ENCODE measurements at places on chromosomes 3 and 15. TPM values are rescaled to one million over a fixed set of nuclear protein-coding genes. Genes with fewer than 3 reads are reported as not detected.

GRCh38 chr3:144127700-144128099 is 156.1 kb downstream of the DIPK2A start:
- H3K36me3 ChIP-seq, result no peaks in the 10 kb centered on the region
- peak overlapping the region; percentile 11 for H3K27ac ChIP-seq
- H3K27me3 ChIP-seq, result no peaks in the 10 kb centered on the region
- no peak for DNase-seq
- H3K4me1 ChIP-seq, result peaks cover 9% of the 10 kb centered on the region

- H3K27me3 ChIP-seq, result no peaks in the 10 kb centered on the region
- H3K4me3 ChIP-seq, result no peak overlapping the region
- DNase-seq, result no peak
- no peak overlapping the region for H3K27ac ChIP-seq
These were observed 66.7 kb upstream of the GCSAM start for GRCh38 chr3:112199622-112200316.

DNA sequence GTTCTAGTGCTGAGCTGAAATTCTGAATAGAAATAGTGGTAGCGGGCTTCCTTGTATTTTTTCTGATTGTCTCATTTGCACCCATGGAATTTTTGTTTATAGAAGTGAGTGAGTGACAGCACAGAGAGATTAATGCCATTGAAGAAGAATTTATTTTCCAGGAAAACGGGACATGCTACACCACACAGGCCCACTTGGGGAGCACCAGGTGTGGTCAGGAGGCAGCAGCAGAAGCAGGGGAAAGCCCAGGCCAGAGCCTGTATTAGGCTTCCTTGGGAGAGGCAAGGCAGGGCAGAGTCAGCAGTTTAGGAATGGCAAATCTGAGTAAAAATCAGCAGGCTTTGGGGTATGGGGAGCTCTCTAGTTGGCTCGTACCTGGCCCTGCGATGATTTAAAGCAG is 88.4 kb upstream of the ATP11B start:
- no peaks in the 10 kb centered on the region for H3K27me3 ChIP-seq
- no peak overlapping the region for H3K4me3 ChIP-seq
- H3K36me3 ChIP-seq, result no peaks in the 10 kb centered on the region

The CXCR6 gene
- not detected for total RNA-seq

The GP9 gene
- total RNA-seq, result not detected

The CHCHD6 gene
- 13.8 TPM for total RNA-seq

DNA sequence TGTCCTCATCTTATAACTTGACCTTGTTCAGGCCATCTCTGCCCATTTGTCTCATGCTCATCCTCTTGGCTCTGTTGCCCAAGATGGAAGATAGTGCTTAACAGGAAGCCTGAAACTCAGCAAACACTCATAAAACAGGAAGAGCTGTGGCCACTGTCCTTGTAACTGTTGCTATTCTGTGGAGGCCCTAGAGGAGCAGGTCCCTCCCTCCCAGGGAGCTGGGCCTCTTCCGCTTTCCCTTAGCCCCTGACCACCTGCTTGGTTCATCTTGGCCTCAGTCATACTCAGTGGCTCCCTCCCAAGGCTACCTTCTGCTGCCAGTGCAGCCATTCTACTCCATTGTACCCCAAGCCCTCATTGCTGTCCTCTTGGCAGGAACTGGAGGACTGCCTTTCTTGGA is 3.5 kb downstream of the MAPKAPK3 start:
- no peaks in the 10 kb centered on the region for H3K27me3 ChIP-seq
- no peak overlapping the region for H3K4me3 ChIP-seq
- H3K4me1 ChIP-seq, result peaks cover 17% of the 10 kb centered on the region
- H3K27ac ChIP-seq, result no peak overlapping the region
- no peak for DNase-seq

The ADAMTS9 gene
- 116 TPM for total RNA-seq

The RNU5B-1 gene
- not detected for total RNA-seq

The SPATA12 gene
- 0.08 TPM for total RNA-seq

The TRPM1 gene
- total RNA-seq, result not detected

- H3K27me3 ChIP-seq, result peaks cover 77% of the 10 kb centered on the region
- peak overlapping the region; percentile 49 for H3K4me3 ChIP-seq
- peaks cover 4% of the 10 kb centered on the region for H3K4me1 ChIP-seq
- no peaks in the 10 kb centered on the region for H3K36me3 ChIP-seq
These were observed 621 bp downstream of the RGMA start for GRCh38 chr15:93088200-93088980.

DNA sequence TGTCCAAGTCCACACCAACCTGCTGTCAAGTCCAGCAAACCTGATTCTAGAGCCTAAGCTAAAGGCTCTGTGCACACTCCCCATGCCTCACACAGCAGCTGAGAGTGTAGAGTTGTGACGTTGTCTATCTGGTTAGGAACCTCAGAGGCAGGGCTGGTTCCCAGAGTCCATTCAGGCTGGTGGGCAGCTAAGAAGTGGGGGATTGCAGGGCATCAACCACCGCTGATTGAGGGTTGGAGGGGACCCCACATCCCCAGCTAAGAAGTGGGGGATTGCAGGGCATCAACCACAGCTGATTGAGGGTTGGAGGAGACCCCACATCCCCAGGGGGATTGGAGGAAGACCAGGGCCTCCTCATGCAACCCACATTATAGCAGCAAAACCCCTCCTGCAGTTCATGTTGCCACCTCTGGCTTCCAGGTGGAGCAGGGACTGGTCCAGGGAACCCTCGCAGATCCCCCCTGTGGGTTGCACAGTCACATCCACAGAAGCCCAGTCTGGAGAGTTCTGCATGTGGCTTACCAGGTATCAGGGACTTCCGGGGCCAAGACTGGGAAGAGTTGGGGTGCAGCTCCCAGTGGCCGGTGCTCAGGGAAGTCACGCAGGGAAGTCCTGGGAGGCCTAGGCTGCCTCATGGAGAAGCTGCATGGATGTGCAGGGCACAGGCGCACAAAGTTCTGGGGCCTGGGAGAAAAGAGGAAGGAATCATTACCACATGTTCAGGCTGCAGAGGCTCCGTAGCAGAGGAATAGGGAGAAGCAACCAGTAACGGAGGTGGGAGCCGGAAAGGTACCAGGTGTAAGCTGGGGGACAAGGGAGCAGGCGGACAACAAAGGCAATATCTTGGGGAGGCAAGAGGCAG is 71.4 kb upstream of the PCSK6 start:
- no peak for DNase-seq
- H3K27ac ChIP-seq, result no peak overlapping the region
- H3K27me3 ChIP-seq, result no peaks in the 10 kb centered on the region
- no peak overlapping the region for H3K4me3 ChIP-seq
- no peaks in the 10 kb centered on the region for H3K4me1 ChIP-seq
- H3K36me3 ChIP-seq, result no peaks in the 10 kb centered on the region

GRCh38 chr3:117193390-117193789 is 483.8 kb downstream of the TUSC7 start:
- no peak for DNase-seq
- no peaks in the 10 kb centered on the region for H3K4me1 ChIP-seq
- H3K27me3 ChIP-seq, result no peaks in the 10 kb centered on the region
- no peak overlapping the region for H3K27ac ChIP-seq

- H3K36me3 ChIP-seq, result no peaks in the 10 kb centered on the region
- no peak overlapping the region for H3K4me3 ChIP-seq
- H3K4me1 ChIP-seq, result no peaks in the 10 kb centered on the region
- DNase-seq, result no peak
- H3K27ac ChIP-seq, result no peak overlapping the region
These were observed 435.1 kb downstream of the MAGI1 start for GRCh38 chr3:65603631-65604030.

- peak overlapping the region; percentile 88 for H3K27ac ChIP-seq
- H3K4me3 ChIP-seq, result no peak overlapping the region
- peaks cover 46% of the 10 kb centered on the region for H3K4me1 ChIP-seq
These were observed 3.8 kb upstream of the LOXL1 start for GRCh38 chr15:73922186-73923151.

The TRH gene
- total RNA-seq, result not detected

The CADM2 gene
- 7.8 TPM for total RNA-seq

DNA sequence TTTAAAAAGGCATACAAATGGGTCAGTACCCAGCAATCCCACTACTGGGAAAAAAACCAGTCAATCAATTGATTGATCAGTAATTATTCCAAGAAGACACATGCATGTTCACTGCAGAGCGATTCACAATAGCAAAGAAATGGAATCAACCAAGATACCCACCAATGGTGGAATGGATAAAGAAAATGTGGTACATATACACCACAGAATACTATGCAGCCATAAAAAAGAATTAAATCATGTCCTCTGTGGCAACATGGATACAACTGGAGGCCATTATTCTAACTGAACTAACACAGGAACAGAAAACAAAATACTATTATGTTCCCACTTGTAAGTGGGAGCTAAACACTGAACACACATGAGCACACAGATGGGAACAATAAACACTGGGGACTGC is 103.1 kb downstream of the DLG1 start:
- no peaks in the 10 kb centered on the region for H3K27me3 ChIP-seq
- H3K27ac ChIP-seq, result no peak overlapping the region
- DNase-seq, result no peak
- H3K4me3 ChIP-seq, result no peak overlapping the region

The CCDC33 gene
- 0.32 TPM for total RNA-seq

DNA sequence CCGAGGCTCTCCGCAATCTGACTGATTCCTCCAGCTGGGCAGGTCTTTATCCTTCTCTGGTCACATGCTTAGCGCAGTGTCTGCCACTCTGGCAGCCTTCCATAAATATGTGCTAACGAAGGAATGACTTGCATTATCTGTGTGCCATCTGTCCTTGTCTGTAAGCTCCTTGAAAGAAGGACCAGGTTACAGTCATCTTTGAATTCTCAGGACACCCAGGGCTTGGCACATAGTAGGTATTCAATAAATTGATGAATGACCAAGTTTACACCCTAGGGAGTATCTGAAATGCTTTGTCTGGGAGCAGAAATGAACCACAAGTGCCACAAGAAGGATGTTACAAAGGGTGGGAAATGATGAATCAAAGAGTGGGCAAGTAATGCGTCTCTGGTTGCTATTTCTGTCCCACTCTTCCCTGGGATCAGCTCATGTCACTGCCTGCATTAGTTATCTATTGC is 16.5 kb upstream of the FAM3D start:
- no peaks in the 10 kb centered on the region for H3K27me3 ChIP-seq
- H3K36me3 ChIP-seq, result no peaks in the 10 kb centered on the region
- no peak for DNase-seq
- H3K4me3 ChIP-seq, result no peak overlapping the region
- peaks cover 10% of the 10 kb centered on the region for H3K4me1 ChIP-seq
- H3K27ac ChIP-seq, result no peak overlapping the region

The SUSD5 gene
- 2.3 TPM for total RNA-seq

The ZNF860 gene
- total RNA-seq, result 0.80 TPM
